ENCODE measurements at places on chromosomes 1 and 21. TPM values are rescaled to one million over a fixed set of nuclear protein-coding genes. Genes with fewer than 3 reads are reported as not detected.

SLC5A3 gene
- 15.4 TPM for total RNA-seq

TMPRSS3 gene
- 1.3 TPM for total RNA-seq

BCAN gene
- 1.7 TPM for total RNA-seq

TNFRSF8 gene
- 0.40 TPM for total RNA-seq

G0S2 gene
- 61.4 TPM for total RNA-seq

TAL1 gene
- 1.9 TPM for total RNA-seq

ICOSLG gene
- 1.8 TPM for total RNA-seq

SH2D1B gene
- not detected for total RNA-seq

F13B gene
- total RNA-seq = not detected

KCNA2 gene
- 0.65 TPM for total RNA-seq

ELAVL4 gene
- total RNA-seq = not detected

MPZ gene
- 3.2 TPM for total RNA-seq

CD1B gene
- not detected for total RNA-seq

ARTN gene
- total RNA-seq = 1.3 TPM

HSD3B1 gene
- total RNA-seq = not detected

PDZK1 gene
- total RNA-seq = 0.40 TPM

TMEM51 gene
- total RNA-seq = 17.2 TPM

Data from ovary (tissue), 10 donors.